ENCODE measurements at places on chromosomes 5 and 9. TPM values are rescaled to one million over a fixed set of nuclear protein-coding genes. Genes with fewer than 3 reads are reported as not detected.
A peak's percentile ranks its signal among the peaks of the same experiment; 100 is the strongest.

- no peak for DNase-seq
Observed at GRCh38 chr5:111372799-111373198, 139.5 kb downstream of the STARD4 start.

DNA sequence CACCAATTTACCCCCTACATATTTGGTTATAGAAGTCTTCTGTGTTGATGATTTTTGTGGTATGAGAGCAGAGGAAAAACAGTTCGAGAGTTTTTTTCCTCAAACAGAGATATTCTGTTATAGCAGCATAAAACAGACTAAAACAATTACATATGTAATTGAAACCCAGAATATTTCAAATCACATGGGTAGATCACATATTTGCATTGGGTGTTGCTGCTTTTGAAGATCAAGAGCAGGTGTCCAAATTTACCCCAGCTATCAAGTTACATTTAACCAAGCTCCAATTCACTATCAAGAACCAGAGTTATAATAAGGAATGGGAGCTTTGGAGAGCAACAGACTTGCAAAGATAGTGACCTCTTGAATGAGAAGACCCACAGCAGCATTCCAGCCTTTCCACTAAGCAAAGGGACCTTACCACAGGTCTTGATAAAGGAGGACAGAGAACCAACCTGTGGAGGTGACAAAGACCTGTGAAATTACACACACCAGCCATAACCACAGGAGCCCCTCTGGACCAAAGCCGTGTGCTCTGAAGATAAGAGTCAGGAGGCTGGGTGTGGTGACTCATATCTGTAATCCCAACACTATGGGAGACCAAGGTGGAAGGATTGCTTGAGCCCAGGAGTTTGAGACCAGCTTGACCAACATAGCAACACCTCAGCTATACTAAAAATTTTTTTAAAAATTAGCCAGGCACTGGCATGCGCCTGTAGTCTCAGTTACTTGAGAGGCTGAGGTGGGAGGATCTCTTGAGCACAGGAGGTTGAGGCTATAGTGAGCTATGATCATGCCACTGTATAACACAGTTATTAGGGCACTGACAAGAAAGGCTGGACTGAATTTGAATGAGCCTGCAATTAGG, 4.0 kb upstream of the CCL28 start:
- no peak for DNase-seq

GRCh38 chr9:127637322-127637847, 25.3 kb downstream of the STXBP1 start:
- no peak for DNase-seq

- DNase-seq: peak; percentile 19
Observed at GRCh38 chr9:136856079-136856476, 3.9 kb downstream of the MAMDC4 start.

The PCDHAC1 gene
- total RNA-seq: 10.1 TPM

All from mesothelial cell of epicardium (in vitro differentiated cells).